Stimulated activated CD4-positive, alpha-beta T cell treated with anti-CD3 and anti-CD28 coated beads, Interleukin-2, amount 100 ng/mL, for 24 hours (primary cell): ENCODE measurements at places on chromosomes 16 and 17.

GRCh38 chr17:82374626-82375331 is 3.2 kb downstream of the UTS2R start:
- DNase-seq, result no peak

GRCh38 chr16:65314627-65315008 is 192.8 kb upstream of the CDH11 start:
- no peak for DNase-seq

GRCh38 chr17:40244255-40244654 is 25.2 kb downstream of the WIPF2 start:
- DNase-seq, result no peak

DNA sequence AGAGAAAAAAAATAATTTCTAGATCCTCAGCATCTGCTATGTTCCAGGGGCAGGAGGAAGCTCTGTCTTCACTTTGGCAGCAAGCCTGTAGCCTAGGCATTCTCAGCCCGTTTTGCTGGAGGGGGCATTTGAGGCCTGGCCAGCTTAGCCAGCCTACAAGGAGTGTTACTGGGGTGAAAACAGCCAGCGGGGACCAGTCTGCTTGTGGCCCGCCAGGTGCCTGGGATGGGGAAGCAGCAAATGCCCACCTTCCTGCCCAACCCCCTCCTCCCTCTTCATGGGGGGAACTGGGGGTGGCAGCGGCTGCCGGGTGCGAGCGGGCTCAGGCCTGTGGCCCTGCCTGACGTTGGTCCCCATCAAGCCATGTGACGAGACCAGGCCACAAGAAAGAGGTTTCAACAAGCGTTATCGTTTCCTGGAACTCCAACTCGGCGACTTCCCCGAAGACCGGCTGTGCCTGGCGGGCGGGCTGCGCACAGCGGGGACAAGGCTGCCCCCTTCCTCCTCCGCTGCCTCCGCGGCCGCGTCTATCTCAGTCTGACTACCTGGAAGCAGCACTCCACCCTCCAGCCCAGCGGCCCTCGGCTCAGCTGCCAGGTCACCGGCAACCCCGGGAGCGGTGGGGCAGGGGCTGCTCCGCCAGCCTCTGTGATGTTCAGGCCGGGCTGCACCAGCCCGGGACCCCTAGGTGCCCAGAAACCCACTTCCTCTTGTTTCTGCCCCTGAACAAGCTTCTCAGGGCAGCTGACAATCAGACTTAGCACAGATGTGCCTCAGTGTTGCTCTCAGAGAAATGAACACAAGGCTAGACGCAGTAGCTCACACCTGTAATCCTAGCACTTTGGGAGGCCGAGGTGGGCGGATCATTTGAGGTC is 22.9 kb downstream of the SOCS1 start:
- peak; percentile 91 for DNase-seq

DNA sequence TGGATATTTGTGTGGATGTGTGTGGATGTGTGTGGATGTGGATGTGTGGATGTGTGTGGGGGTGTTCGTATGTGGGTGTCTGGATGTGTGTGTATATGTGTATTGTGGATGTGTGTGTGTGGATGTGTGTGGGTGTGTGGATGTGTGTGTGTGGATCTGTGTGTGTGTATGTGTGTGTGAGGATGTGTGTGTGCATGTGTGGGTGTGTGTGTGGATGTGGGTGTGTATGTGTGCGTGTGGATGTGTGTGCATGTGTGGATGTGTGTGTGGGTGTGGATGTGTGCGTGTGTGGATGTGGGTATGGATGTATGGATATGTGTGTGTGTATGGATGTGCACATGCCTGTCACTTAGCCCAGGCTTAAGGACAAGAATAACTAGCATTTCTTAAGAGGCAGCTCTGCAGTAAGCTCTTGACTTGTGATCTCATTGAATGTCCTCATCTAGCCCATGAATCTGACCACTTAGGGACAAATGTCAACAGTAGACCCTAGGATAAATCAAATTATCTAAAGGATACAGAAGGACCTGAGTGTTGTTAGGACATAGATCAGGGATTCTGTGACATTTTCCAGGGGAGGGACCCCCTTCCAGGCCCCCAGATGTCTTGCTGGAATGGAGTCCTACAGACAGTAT is 83.5 kb downstream of the BMERB1 start:
- no peak for DNase-seq

DNA sequence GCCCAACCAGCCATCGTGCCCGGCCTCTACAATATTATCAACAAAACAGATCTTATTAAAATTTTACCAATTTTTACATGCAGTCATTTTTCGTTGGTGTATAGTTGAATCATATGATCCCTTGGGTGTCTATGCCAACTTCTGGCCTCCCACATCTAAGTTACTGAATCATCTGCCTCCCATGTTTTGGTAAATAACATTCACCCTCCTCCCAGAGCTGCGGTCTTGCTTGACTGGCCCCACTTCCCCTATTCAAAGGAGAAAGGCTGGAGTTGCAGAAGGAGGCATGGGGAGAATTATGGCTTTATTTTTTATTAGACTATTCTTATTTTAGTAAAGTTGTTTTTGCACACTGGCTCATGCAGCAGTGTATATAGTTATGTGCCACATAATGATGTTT is 18.5 kb upstream of the CCL23 start:
- DNase-seq, result no peak

- DNase-seq, result no peak
Measured at GRCh38 chr17:9729735-9730420, 61.5 kb downstream of the DHRS7C start.

DNA sequence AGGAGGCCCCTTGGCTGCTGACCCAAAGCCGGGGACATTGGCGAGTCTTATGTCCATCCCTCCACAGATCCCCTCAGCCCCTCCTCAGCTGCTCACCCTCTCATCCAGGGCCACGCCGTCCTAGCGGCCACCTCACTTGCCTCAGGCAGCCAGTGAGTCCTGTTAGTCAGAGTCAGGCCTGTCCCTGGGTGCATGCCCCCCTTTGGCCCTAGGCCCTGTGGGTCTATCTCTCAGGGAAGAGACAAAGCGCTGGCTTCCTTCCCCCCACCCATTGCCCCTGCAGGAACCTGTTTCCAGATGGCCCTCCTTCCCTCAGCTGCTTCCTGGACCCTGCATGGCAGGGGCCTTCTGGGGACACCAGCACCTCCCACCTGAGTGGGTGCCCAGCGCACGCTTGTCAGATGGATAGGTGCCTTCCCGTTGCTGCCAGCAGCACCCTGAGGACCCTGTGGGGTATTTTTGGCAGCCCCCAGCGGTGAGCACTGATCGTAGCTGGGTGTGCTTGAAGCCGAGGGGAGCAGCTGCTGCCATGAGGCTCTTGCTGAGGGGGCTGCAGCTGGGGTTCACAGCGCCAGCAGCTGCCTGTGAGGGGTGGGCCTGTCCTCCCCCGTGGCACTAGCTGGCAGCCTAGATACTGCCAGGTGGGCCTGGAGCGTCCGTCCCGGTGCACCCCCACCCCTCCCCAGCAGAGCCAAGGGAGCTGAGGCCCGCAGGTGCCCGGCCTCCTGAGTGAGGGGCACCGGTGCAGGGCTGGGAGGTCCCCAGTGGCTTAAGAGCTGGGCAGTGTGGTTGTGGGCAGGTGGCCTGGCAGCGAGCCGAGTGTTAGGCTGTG is 8.4 kb downstream of the DBNDD1 start:
- no peak for DNase-seq

GRCh38 chr16:12651765-12652512 is 151.7 kb downstream of the CPPED1 start:
- DNase-seq, result no peak

GRCh38 chr16:13915033-13915635 is 4.8 kb upstream of the ERCC4 start:
- no peak for DNase-seq

DNA sequence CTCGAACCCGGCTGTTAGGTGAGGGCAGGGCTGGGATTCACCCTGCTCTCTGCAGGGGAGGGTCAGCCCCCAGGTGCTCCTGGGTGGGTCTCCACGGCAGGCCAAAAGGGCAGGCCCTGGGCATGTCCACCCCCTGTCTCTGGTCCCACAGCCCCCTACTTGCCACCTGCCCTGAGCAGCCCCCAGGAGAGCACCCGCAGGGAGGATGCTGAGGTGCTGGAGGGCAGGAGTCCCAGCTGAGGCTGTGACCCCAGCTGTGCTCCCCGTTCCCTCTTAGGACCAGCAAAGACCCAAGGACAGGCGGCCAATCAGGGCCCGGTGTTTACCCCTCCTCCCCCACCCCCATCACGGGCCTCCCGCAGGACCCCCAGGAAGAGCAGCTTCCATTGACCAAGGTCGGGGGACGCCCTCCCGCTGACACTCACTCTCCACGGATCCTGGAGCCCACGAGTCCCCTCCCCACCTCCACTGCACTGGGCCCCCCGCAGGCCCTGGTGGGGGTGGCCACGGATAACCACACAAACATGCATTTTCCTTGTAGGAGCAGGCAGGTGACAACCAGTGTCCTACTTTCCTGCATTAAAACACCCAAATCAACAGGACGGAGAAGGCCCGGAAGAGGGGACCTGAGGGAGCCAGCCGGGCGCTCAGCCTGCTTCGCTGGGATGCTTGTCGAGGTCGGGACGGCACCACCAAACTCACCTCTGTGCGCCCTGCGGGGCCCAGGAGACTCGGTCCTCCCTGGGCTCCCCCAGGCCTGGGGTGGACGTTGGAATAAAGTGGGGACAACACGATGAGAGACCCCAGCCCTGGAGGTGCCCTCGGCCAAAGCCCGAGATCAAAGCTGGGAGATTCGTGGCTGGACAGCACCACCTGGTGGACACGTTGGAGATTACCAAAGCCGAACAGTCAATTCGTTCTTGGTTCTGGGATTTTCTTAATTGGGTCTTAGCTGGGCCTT is 22.5 kb upstream of the ENPP7 start:
- DNase-seq, result peak; percentile 73

GRCh38 chr17:50835301-50836234 is at the start of gene WFIKKN2:
Gene WFIKKN2 (plus strand): TSS chr17:50835586. CDS start chr17:50835938, 352 bp downstream.
- DNase-seq, result no peak

DNA sequence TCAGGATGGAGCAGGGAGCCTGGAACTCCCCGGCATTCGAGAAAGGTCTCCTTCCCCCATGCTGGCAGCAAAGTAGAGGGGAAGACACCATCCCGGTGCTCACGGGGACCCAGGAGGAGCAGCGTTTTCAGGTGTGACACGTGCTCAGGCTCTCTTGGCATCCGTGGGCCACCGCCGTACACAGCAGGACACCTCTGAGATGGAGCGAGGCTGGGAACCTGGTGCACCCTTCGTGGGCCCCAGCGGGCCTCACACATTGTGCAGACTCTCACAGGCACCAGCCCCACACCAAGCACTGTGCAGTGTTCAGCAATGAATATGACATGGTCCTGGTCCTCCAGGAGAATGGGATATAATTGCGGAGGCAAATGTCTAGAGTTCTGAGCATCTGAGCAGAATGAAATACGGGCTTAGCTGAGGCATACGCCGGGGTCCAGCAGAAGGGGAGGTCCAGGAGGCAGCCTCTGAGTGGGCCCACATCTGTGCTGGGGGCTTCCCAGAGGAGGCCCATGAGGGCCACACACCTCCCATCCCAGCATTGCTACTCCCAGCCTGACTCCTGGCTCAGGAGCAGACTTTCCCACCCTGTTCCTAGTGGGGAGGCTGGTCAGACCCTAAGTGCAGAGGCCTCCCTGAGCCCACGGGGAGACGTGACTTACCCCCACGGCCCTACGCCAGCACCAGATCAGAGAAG is 72.6 kb downstream of the ABR start:
- DNase-seq, result no peak

DNA sequence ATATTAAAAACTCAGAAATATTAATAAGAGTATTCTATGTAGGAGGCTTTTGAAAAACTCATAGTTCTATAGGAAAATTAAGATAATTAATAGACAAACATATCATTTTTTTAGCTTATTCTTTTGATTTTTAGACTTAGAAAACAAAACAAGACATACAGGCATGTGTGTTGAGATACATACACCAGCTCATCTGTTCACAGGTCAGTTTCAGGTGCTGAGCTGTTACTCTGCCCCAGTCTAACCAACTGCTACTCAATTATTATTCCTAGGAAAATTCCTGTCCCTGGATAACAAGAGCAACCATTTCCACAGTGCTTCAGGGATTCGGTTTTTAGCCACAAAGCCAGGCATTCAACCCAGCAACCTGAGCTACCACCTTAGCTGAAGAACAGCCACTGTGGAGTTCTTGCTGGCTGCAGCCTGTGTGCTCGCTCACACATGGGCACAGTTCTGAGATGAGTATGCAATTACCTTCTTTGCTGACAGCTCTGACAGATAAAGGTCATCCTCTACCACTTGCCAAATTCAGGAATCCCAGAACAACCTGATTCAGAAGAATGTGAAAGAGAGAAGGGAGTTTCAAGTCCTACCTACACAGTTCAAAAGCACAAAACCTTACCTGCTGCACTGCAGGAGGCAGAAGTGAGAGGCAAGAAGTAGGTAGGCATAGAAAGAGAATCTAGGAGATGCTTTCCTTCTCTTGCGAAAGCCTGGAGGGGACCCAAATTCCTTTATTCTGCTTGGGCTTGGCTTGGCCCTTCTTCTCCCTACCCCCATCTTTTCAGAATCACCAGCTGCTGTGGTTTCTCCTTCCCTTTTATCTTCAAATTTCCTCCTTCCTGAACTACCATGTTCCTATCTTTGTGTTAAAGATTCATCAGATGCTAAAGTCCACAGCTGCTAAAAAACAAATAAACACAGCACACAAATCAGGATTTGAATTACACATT is 62.7 kb downstream of the TEX2 start:
- no peak for DNase-seq

DNA sequence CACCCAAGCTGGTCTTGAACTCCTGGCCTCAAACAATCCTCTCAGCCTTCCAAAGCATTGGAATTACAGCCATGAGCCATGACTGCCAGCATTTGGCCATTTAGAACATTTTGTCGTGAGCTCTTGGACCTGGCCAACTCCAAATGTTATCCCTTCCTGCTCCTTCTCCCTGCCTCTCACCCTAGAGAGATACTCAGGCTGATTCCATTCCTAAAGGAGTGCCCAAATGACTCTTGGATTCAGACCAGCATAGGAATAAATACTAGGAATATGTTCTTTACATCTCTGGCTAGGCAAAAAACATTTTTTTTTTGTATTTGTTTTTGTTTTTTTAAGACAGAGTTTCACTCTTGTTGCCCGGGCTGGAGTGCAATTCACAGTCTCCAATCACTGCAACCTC is 15.5 kb downstream of the FZD2 start:
- no peak for DNase-seq

GRCh38 chr16:88468275-88469129 is 15.4 kb downstream of the ZFPM1 start:
- no peak for DNase-seq

DNA sequence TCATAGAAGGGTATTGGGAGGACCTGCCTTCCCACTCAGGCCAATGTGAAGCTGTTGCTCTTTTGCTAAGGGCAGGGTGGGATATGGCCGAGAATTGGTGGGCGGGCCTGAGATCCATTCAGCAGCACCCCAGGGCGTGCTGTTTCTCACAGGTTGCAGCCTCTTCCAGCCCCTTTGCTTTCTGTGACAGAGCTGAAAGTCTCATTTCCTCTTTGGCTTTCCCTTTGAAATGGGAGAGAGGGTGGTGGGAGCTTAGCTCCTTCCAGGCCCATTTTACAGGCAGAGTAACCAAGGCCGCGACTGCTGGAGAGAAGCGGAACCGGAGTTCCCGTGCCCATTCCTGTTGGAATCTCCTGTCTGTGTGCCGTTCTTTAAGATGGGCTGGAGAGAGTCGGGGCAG is 183.0 kb downstream of the RAB11FIP4 start:
- DNase-seq, result no peak
